Activated CD4-positive, alpha-beta T cell treated with anti-CD3 and anti-CD28 coated beads, Interleukin-2, Interleukin-6, amounts not matched to agents 100 ng/mL and 50 ng/mL, durations not matched to agents 16 hours and 8 hours (primary cell): ENCODE measurements at places on chromosomes 7 and 10.

DNA sequence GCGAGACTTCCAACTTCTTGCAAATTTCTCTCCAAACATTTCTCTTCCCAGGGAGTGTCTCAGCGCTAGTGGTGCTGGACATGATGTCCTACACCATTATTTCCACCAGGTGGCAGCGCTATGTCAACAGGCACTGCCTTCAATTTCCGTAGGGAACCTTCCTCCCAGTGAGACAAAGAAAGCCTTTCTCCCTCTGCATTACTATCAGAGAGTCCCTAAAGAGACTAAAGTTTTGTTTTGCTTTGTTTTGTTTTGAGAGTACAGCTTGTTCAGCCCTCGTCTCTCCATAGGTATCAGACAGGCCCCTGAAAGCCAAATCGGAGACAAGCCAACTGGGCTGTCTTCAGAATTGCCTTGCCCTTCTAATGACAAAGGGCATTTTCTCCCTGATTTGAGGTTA, 44.2 kb upstream of the GGCT start:
- peak; percentile 44 for DNase-seq

- no peak for DNase-seq
These were observed 27.8 kb upstream of the RET start for GRCh38 chr10:43049081-43049551.

- no peak for DNase-seq
These were observed 20.4 kb downstream of the ZNF775 start for GRCh38 chr7:150399421-150400007.

DNA sequence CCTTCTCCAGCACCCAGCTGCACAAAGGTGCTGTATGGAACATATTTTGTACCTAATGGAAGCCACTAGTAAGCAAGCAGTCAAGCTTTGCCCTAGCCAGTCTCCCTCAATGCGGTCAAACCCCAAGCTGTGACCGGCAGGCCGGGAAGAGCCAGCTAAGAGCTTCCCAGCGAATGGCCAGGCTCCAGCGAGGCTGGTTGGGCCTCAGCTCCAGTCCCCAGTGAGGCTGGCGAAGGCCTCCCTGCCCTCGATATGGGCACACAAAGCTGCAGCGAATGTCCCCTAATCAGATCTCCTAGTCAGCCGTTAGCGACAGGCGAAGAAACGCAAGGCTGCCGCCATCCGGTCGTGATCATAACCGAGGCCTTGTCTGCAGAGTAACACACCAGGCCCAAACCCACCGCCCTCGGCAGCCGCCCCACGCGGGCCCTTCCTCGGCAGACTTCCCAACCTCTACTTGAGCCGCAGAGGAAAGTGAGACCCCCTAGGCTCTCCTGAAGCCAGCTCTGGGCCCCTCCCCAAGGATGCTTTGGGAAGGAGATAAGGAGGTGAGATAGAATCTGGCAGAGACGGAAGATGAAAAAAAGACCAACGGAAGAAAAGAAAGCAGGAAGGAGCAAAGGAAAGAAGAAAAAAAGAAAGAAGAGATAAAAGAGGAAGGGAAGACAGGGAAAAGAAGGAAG, 3.1 kb upstream of the HOXA9 start:
- peak; percentile 36 for DNase-seq
